A172 (cell line): ENCODE measurements at places on chromosomes 6 and 20.
A peak's percentile ranks its signal among the peaks of the same experiment; 100 is the strongest.

- DNase-seq: no peak
Observed at GRCh38 chr6:19443411-19443810, 393.8 kb upstream of the ID4 start.

DNA sequence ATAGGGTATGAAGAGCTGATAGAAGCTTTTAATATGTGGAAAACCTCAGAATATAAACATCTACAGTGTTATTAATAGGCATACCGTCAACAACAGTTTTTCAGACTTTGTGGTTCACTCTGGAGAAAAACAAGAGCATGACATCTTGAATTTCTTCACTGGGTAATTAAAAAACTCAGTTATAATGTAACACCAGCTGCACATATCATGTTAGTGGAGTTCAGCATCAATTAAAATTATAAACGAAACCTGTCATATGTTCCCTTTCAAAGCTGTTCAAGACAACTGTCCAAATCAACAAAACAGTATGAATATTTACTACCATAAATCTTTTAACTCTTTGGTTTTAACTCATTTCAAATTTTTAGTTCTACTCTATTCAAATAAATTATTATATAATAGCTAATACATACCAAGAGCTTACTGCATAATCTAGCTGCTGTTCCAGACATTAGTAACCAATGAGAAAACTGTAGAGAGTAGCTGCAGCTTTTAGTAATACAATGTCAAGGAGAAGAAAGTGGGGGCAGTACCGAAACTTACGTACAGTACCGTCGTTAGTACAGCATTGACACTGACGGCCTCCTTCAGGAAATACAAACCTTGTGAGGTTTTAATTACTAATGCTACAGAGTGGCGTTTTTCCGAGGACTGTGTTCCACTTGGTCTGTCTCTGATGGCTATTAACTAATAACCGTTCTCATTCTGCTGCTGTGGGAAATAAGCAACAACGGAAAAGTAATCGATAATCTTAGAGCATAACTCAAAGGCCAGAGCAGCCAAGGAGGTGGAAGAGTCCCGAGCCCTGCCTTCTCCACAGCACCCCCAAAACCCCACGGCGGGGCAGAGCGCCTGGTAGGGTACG lies 532 bp upstream of the PM20D2 start:
- DNase-seq: peak; percentile 29

- DNase-seq: no peak
Observed at GRCh38 chr6:52362443-52363227, 684 bp downstream of the PAQR8 start.

DNA sequence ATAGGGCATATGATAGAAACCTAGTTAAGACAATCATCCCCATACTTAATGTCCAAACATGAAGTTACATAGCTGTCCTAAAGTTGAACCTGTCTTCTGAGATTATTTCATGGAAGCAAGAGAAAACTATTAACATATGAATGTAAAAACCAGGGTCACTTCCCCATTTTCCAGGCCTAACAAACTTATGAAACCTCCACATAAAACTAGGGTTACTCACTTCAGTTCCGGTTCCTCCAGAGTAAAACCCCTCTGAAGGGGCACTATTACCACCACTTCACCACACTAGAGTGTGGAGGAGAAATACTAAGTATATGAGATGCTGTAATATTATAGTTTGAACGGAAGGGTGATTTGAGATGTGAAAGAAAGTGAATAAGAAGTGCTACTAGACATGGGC lies 14.9 kb downstream of the PRKN start:
- no peak for DNase-seq

DNA sequence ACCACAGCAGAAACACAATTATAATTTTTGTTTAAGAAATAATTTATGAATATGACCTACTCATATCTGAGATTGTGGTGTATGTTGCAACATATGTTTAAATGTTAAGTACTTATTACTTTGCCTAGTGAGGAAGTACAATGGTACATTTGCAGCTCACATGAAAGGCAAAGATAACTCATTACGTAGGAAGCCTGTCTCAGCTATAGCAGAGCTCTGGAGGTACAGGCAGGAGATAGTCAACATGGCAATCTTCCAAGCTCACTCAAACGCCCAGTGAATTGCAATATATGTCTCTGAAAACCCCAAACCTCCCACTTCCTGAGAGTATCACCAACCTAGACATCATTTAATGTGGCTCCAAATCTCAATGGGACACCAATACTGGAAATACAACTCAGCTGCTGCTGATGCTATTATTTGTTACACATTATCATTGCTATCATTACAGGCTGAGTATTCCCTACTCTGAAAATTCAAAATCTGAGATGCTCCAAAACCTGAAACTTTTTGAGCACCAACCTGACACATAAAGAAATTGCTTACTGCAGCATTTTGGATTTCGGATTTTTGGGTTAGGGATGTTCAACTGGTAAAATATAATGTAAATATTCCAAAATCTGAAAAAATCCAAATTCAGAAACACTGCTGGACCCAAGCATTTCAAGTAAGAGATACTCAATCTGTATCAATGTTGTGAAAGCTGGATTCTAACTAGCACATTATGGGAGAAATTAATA lies 25.1 kb upstream of the GSTA4 start:
- DNase-seq: no peak

GRCh38 chr6:33815854-33816253 lies 12.1 kb upstream of the MLN start:
- peak; percentile 21 for DNase-seq

- peak; percentile 97 for DNase-seq
Observed at GRCh38 chr20:52490711-52491430, 299.3 kb upstream of the ZFP64 start.

- peak; percentile 31 for DNase-seq
Observed at GRCh38 chr20:46253391-46253790, 54.9 kb downstream of the CDH22 start.

- no peak for DNase-seq
Observed at GRCh38 chr6:35357677-35358076, 15.3 kb downstream of the PPARD start.

- DNase-seq: peak; percentile 27
Observed at GRCh38 chr20:45128099-45128498, 3.8 kb upstream of the WFDC12 start.

DNA sequence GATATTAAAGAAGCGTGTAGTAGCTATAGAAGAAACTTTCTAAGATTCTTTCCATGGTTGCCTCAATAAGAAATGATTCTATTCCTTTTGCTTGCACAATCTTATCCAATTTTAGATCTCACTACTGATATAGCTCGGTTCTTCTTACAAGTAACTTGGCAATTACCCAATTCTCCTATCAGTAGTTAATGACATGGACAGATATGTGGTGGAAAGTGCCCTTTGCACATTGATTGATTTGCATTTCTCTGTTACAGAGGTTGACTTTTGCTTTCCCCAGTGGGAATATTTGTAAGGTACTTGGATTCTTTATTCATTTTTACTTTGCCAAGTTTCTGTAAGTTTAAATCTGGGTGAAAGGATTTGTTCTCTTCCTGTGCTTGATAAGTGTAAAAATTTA lies 93.7 kb upstream of the QKI start:
- DNase-seq: no peak

- peak; percentile 20 for DNase-seq
Observed at GRCh38 chr6:10073341-10073740, 341.5 kb downstream of the TFAP2A start.

DNA sequence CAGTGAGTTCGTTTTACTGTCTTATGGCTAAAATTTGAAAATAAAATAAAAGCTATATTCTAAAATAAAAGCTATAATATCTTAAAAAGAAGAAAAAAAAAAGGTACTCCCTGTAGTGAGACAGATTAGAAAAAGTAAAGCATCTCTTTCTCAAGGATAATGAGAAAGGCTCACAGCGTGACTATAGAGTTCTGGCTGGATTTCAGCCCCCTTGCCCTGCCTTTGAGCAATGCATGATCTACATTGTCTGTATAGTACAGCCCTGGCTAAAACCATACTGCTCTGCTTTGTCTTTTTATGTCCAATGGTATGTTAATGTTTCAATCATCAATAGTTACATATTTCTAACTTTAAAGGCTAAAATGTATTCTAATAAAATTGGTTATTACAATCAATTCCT lies 91.2 kb downstream of the PRSS35 start:
- DNase-seq: no peak

GRCh38 chr6:72916298-72916697 lies 294.4 kb downstream of the KCNQ5 start:
- no peak for DNase-seq

DNA sequence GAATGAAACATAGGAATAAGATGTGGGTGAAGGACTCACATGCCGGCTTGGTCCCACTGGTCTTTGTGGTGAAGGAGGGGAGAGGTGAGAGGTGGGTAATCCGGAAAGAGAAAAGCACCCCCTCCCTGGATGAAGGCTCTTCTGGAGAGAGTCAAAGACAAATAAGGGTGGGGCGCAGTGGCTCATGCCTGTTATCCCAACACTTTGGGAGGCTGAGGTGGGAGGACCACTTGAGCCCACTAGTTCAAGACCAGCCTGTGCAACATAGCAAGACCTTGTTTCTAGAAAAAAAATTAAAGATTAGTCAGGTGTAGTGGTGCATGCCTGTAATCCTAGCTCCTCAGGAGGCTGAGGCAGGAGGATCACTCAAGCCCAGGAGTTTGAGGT lies 3.1 kb downstream of the LTB start:
- DNase-seq: no peak

DNA sequence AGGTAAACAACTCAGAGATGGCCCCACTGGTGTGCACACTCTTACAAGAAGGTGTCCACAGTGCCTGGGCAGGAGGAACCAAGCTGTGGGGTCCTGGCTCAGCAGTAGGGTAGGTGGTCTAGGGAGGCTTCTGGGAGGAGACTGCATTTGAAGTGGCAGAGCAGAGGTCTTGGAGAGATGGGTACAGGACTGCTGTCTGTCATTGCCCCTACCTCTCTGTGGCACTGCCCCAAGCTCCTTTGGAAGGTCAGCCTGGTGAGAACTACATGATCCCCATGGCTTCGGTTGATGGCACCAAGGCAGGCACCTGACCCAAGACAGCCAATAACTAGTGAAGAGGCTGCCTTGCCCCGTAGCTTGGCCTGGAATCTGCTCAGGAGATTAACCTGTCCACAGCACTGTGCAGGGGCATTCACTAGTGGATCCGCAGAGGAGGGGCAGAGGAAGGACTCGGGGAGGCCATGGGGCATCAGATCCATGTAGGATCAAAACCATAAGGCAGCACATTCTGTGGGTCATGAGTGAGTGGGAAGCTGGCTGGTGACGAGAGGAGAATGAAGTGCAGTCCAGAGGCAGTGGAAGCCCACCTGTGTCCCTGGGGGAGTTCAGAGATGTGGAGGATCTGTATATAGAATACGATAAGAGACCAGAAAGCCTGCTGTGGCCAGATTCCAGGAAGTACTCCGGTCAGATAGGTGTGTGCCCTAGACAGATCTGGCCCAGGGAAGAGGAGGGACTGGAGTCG lies 162.0 kb downstream of the GRM4 start:
- DNase-seq: no peak

DNA sequence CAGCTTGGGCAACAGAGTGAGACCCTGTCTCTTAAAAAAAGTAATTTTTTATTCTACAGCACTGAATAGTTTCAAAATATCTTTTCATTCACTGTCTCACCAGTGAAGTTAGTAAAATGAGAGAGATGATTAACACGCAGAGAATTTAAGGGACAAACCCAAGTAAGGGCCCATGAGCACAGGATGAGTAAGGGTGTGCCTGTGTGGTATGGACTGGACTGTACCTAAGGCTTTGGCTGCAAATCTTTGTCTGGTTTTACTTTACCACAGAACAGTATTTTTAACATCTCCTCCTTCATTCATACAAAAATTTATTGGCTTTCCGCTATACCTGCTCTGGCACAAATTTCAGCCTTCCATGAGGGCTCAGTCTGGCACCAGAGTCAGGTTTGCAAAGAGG lies 433.3 kb downstream of the UTRN start:
- peak; percentile 24 for DNase-seq

DNA sequence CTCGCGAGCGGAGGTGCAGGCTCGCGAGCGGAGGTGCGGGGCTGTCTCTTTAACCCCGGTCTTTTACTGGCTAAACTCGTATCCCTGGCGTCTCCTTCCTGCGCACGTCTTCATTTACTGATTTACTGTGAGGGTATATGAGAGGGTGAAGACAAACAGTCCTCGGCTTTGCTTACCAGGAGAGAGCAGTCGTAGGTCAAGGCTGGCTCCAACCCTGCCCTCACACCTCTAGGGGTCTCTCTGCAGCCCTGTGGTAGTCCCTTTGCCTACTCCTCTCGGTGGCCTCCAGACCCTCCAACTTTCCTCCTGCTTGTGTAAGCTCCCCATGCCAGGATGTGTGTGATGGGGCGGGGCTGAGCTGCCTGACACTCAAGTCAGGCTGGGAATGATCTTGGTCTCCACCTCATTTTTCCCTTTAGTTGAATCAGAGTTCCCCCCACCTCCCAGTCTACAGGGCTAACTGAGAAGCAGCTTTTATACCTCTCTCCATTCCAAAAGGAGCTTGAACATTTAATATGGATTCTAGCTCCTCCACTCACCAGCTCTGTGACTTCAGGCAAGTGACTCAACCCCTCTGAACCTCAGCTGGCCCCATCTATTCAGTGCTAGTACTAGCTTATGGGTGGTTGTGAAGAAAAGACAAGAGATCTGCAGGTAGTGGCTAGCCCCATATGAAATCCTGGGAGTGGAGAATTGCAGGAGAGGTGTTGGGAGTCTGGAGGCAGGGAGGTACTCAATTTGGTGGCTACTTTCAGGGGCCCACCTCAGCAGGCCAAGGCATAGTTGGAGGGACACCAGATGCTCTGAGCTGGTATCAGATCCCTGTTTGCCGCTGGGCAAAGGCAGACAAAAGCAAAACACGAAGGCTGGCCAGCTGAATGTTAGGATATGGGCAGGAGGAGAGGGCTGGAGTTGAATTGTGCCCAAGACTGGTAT lies 902 bp downstream of the SLC29A1 start:
- DNase-seq: peak; percentile 34

DNA sequence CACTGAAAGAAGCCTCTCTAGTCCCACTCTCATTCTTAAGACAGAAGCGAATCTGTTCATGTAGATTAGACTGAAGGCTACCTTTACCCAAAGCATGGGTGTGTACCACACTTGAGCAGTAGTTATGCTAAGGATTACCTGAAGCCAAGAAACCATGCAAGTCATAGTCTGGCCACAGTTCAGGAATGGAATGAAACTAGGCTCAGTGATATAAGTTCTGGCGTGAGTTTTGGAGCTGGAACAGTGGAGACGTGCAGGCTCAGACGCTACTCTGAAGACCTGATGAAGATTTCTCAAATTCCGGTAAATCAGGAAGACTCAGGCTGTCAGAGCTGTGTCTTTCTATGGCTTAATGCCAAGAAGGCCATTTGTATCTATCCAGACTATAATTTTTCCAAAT lies 219.9 kb downstream of the HDGFL1 start:
- DNase-seq: no peak

DNA sequence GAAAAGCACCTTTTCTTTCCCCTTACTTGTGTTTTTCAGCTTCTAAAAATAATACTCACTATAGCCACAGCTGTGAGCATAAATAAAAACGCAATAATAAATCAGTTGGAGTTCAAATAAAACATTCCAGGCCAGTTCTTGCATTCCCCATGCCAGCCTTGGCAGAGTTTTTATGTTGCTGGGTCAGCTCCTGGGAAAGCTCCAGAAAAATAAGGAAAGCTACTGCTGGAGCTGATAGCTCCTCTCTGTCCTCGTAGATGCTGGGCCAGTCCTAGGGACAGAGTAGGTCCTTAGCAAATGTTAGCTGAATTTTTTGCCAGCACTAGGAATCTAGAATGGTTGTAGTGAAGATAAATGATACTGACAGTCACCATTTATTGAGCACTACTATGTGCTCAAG lies 389.0 kb upstream of the SYNCRIP start:
- no peak for DNase-seq
